ENCODE measurements at places on chromosomes 3 and 15.
A peak's percentile ranks its signal among the peaks of the same experiment; 100 is the strongest.

DNA sequence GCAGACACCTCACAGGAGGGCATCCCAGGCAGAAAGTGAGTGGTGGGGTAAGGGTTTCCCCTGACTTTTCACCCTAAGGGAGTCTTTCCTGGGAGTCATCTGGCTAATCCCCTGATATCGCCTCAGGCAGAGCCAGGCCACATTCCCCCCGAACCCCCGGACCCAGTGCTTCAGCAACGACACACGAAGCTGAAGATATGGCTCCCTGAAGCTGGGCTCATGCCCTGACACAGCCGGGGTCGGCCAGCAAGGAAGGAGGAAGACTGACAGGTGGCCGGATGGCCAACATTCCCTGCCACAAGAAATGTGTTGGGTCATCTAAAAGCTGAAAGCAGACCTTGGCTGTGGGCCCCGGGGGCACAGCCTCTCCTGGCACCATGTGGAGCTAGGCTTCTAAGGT lies 14.4 kb downstream of the CHST13 start:
- no peak for DNase-seq

- DNase-seq, result no peak
Measured at GRCh38 chr15:57025264-57025926, 107.0 kb downstream of the TCF12 start.

- peak; percentile 51 for DNase-seq
Measured at GRCh38 chr15:89375093-89376005, 40.7 kb upstream of the POLG start.

DNA sequence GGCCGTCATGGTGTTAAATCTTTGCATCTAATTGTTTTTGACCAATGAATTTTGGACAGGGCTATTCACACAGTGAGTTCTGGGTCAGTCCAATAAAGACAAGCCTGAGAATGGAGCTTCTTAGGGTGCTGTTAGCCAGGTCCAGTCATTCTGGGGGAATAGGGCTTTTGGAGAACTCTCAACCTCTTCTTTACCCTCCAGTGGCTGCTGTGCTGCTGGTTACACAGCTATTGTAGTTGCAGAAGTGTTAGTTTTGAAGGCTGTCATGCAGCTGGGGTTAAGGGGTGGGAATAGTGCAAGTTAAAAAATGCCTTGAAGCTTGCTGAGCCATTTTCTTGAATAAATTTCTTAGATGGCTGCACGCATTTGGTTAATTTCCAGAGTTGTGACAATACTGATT lies 89.9 kb downstream of the CHD2 start:
- DNase-seq, result no peak

GRCh38 chr3:111761309-111761795 lies 97.7 kb upstream of the PHLDB2 start:
- DNase-seq, result no peak

DNA sequence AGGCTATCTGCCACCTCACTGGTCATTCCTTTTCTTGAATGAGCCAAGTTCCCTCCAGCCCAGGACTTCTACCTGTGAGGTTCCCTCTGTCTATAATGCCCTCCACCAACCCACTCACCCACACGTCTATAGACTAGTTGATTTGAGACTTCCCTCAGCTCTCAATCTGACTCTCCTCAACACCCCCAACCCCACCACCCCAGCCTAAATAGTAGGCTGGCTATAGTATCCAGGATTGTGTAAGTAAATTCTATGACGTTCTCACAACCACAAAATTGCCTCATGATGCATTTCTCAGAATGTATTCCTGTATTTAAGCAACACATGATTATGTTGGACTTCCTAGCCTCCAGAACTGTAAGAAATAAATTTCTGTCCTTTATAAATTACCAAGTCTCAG lies 2.2 kb downstream of the PLSCR1 start:
- no peak for DNase-seq

GRCh38 chr3:122271246-122271898 lies 53.7 kb upstream of the CSTA start:
- DNase-seq, result no peak

GRCh38 chr3:127637971-127638370 lies 9.0 kb downstream of the PODXL2 start:
- DNase-seq, result no peak

GRCh38 chr15:75739791-75740190 lies 27.1 kb upstream of the CSPG4 start:
- no peak for DNase-seq

DNA sequence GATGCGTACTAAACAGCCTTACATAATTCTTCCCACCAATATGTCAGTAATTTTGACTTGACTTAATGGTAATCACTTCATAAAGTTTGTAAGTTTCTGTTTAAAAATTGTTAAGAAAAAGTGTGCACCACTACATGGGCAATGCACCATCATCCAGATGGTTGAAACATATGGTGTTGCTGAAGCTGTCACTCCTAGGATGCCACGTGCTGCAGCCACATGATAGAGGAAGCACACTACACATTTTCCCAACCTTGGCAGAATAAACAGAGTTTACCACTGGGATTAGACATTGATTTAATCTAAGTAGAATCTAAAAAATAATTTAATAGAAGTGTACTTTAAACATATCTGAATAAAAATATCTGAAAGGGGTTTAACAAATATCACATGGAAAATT lies 1209.9 kb downstream of the NSUN3 start:
- DNase-seq, result no peak

DNA sequence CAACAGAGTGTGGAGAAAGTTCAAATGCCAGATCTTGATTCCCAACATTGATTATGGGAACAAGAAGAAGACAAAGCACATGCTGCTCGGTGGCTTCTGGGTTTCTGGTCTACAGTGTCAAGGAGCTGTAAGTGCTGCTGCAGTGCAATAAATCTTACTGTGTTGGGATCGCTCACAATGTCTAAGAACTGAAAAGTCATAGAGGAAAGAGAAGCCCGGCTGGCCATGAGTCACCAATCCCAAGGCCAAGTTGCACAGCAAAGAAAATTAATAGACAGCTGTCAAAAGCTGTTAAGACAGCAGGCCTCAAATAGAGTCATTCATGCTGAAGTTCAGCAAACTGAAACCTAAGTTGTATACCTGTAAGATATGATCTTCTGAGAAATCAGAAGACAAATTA lies 33.2 kb upstream of the SPPL2A start:
- DNase-seq, result no peak

DNA sequence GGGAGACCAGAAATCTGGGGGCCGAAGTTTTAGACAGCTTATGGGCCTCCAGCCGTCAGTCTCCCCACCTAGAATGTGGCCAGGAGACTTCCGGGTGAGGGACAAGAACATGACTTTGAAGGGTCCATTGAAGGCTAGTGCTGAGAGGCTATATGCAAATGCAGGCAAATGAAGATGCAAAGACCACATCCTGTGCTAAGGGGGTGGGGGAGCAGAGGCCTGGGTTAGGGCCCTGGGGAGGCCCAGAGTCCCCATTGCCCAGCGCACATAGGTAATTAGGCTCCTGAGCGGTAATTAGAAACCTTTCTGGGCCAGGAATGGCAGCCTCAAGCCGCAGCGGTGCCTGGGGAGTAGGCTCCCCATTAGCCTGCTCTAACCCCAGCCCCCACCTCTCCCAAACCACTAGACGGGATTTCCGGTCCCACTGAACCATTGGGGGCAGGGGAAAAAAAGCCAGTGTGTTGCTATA lies 6.8 kb downstream of the CSK start:
- no peak for DNase-seq

- no peak for DNase-seq
Measured at GRCh38 chr3:185058796-185059195, 94.1 kb downstream of the C3orf70 start.

GRCh38 chr3:194208709-194209108 lies 72.8 kb downstream of the HES1 start:
- DNase-seq, result no peak

DNA sequence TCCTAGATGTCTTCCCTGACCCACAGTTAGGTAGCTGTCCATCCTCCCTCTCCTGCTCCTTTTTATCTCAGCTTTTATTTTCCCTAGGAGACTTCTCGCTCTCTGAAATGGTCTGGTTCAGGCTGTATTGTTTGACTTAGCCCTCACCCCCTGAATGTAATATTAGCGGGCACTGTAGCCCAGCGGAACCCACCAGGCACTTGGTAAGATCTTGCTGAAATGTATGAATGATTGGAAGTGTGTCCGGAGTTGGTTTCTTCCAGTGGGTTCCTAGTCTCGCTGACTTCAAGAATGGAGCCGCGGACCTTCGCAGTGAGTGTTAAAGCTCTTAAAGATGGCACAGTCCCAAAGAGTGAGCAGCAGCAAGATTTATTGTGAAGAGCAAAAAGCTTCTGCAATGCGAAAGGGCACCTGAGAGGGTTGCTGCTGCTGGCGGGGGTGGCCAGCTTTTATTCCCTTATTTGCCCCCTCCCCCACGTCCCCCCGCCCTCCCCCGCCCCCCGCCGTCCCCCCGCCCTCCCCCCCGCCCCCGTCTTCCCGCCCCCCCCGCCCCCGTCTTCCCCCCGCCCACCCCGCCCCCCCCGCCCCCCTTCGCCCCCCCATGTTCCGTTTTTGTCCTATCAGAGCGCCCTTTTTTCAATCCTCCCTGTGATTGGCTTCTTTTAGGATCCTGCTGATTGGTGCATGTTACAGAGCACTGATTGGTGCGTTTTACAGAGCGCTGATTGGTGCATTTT lies 694 bp upstream of the EEFSEC start:
- no peak for DNase-seq

DNA sequence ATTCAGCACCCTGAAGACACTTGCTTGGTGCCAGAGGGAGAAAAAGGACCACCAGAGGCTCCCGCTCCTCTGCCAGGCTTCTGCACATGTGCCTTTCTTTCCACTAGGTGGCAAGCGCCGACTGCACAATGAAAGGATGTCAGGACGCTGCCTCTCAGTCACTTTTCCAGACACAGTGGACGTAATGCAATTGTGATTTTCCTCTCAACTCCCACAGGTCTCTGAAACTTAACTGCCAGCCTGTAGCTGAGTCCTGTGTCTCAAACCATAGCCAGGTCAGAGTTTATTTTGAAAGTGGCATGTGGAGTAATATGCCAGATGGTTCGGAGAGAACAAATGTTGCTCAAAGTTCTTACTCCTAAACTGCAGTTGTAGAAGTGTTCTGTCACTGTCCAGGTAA lies 162.9 kb downstream of the ITPR1 start:
- no peak for DNase-seq

DNA sequence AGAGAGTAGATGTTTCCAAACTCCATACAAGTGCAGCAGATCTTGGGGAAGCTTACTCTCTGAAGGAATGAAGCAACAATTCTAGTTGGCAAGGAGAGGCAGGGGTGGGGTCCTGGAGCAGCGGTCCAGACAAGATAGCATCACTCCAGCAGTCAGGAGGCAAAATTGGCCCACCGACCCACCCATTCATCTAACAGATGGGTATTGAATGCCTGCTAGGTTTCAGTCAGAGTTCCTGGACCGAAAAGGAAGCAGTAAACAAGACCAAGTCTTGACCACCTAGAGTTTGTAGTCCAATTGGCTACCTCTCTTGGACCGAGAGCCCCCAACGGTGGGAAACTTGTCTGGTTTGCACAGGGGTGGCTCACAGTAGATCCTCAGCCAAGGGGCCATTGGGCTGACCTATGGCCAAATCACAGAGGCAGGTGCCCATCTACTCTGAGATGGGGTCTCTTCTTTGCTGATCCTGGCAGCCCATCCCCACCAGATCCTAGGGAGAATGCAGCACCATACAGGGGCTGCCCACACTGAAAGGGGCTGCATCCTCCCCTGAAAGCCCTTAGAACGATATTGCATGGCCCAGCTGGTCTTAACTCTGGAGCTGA lies 74.3 kb downstream of the CORO2B start:
- no peak for DNase-seq

- DNase-seq, result no peak
Measured at GRCh38 chr15:80404057-80404760, at the start of gene ARNT2. Gene ARNT2 (plus strand): TSS chr15:80404382. CDS start chr15:80404516, 134 bp downstream.

- DNase-seq, result no peak
Measured at GRCh38 chr3:82093641-82094040, 332.2 kb upstream of the GBE1 start.

DNA sequence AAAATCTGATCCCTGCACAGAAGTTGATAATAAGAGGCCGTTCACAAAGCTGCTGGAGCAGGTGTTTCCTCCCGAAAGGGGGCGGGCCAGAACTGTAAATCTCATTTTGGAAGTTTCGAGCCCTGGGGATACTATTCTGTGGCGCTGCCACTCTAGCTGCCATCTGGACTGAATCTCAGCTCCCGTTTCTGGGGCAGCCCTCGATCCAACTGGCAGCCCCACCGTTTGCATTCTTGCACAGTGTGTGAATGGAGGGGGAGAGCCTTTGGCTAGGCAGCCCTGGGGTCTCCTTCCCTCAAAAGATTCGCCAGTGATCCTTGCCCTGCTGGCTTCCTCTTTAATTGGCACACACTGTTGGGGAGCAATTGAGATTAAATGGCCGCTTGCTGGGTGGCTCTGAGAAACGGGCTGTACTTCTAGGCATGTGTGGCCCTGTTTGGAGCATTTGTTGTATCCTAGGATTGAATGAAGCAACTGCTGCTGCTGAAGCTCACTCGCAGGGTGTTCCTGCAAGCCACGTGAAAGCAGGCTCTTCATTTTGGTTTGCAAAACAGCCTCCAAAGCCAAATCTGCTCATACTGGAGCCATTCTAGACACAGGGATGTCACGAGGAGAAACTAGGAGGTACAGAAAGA lies 57.2 kb upstream of the TOPAZ1 start:
- DNase-seq, result no peak

DNA sequence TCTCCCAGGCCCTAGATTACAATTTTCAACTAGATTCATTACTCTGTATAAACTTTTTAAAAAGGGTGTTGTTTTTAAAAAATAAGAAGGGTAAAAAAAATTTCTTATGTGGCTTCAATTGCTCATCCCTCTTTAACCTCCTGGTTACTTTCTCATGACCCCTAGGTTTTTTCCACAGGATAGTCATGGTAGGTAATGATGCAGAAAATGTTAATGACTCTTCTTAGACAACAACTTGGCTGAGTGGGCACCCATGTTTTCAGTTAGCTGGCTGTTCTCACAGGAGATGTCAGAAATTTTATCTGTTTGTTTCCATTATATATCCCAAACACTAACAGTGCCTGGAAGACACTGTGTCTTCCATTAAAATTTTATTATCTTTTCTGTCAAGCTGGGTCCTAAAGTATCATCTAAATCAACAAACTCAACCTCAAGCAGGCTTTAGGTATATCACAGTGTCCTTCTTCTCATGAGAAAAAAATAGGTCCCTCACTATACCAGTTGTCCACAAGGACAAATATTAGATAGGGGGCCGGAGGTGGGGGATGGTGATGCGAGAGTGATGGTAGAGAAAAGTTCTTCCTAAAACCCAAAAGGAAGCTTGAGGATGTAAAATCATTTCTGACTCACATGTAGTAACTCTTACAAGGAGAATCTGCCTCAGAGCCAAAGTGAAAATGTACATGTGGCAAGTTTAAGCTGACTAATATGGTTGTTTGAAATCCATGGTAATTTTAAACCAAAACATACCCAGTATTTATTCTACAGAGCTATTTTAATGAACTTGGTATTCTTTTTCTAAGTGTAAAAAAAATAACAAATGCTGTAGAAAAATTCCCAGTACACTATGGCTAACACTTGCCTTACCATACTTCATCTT lies 43.3 kb downstream of the PLOD2 start:
- DNase-seq, result no peak

DNA sequence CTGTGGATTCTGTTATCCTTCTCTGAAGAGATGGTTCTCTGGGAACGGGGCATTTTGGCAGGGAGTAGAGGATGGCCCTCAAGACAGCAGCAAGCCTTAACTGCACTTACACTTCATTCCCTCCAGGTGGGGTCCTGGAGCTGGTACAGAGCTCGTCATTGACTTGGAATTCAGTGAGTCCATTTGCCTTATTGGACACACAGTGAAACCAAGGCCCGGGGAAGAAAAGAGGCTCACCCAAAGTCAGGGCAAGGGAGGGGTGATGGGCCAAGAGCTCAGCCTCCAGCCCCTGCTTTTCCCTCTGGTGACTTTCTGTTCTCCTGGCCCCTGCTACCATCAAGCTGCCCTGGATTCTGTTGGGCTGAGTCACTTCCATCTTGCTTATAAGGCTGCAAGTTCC lies 125.6 kb downstream of the ETFA start:
- no peak for DNase-seq

- DNase-seq, result no peak
Measured at GRCh38 chr3:180548050-180548449, 53.9 kb upstream of the TTC14 start.
